GM23338 (cell line): ENCODE measurements at places on chromosomes 1 and 21. TPM values are rescaled to one million over a fixed set of nuclear protein-coding genes. Genes with fewer than 3 reads are reported as not detected.

Gene C1orf116
- total RNA-seq: 4.0 and 5.3 TPM in 2 replicates

Gene TMOD4
- 1.3 TPM in 1 of 2 replicates, not detected in the other for total RNA-seq

Gene DTL
- 47.7 and 58.8 TPM in 2 replicates for total RNA-seq

Gene NEXN
- total RNA-seq: 2.6 and 3.8 TPM in 2 replicates

Gene LCE3D
- total RNA-seq: not detected in 2 replicates

Gene CENPF
- 123 TPM in 2 replicates for total RNA-seq

Gene DNAH14
- total RNA-seq: 41.8 and 55.3 TPM in 2 replicates

Gene IGSF5
- 4.2 and 10.1 TPM in 2 replicates for total RNA-seq

Gene UBE2U
- total RNA-seq: not detected in 2 replicates

Gene ORC1
- total RNA-seq: 54.4 and 55.0 TPM in 2 replicates

Gene HSD3B1
- not detected in 2 replicates for total RNA-seq

Gene IL12RB2
- total RNA-seq: 0.31 and 1.7 TPM in 2 replicates

Gene S100A7
- total RNA-seq: not detected in 2 replicates

Gene TRAF3IP3
- not detected in 2 replicates for total RNA-seq

Gene SGIP1
- 2.4 and 4.1 TPM in 2 replicates for total RNA-seq

Gene STIL
- total RNA-seq: 31.1 and 38.2 TPM in 2 replicates

Gene HUNK
- total RNA-seq: 5.1 and 14.8 TPM in 2 replicates

Gene S100A9
- not detected in 2 replicates for total RNA-seq

Gene PLA2G2A
- total RNA-seq: 0.97 TPM in 1 of 2 replicates, not detected in the other

Gene SESN2
- total RNA-seq: 43.6 and 52.1 TPM in 2 replicates

Gene ANKRD34A
- total RNA-seq: 0.35 and 2.2 TPM in 2 replicates

Gene VCAM1
- total RNA-seq: not detected in 2 replicates

Gene LPAR3
- 27.8 and 36.9 TPM in 2 replicates for total RNA-seq

Gene CFAP57
- total RNA-seq: 0.38 and 1.6 TPM in 2 replicates

Gene SYDE2
- 20.1 and 20.6 TPM in 2 replicates for total RNA-seq

Gene PRAMEF27
- total RNA-seq: not detected in 2 replicates

Gene LRRC40
- total RNA-seq: 45.8 and 50.5 TPM in 2 replicates

Gene IGSF9
- 23.5 and 27.6 TPM in 2 replicates for total RNA-seq

Gene WLS
- total RNA-seq: 1.2 and 2.7 TPM in 2 replicates

Gene ACTL8
- total RNA-seq: 0.38 and 0.70 TPM in 2 replicates

Gene AGMAT
- 3.8 and 7.4 TPM in 2 replicates for total RNA-seq

Gene GBP4
- total RNA-seq: 0.03 TPM in 1 of 2 replicates, not detected in the other

Gene TMEM240
- total RNA-seq: 0.74 and 5.1 TPM in 2 replicates

Gene REN
- total RNA-seq: not detected in 2 replicates

Gene EDN2
- not detected in 2 replicates for total RNA-seq

Gene NIT1
- 29.7 and 35.9 TPM in 2 replicates for total RNA-seq

Gene TEX38
- total RNA-seq: not detected in 2 replicates

Gene IVL
- not detected in 2 replicates for total RNA-seq

Gene CCDC17
- 1.0 and 2.2 TPM in 2 replicates for total RNA-seq

Gene GGPS1
- 33.9 and 37.1 TPM in 2 replicates for total RNA-seq

Gene NBPF11
- total RNA-seq: 5.6 and 8.5 TPM in 2 replicates

Gene OR2L8
- total RNA-seq: not detected in 2 replicates

Gene B3GALT5
- 31.7 and 37.5 TPM in 2 replicates for total RNA-seq

Gene FCRL5
- 2.8 and 3.1 TPM in 2 replicates for total RNA-seq

Gene ZSCAN20
- total RNA-seq: 3.9 and 4.9 TPM in 2 replicates

Gene DBT
- total RNA-seq: 13.6 and 14.7 TPM in 2 replicates

Gene SDF4
- 51.6 and 62.6 TPM in 2 replicates for total RNA-seq

Gene KCNH1
- total RNA-seq: 0.19 and 0.28 TPM in 2 replicates

Gene UMODL1
- total RNA-seq: not detected in 2 replicates

Gene LAX1
- total RNA-seq: not detected in 2 replicates

Gene MAST2
- 20.7 and 57.7 TPM in 2 replicates for total RNA-seq

Gene ADAMTSL4
- total RNA-seq: 3.6 and 5.3 TPM in 2 replicates

Gene NCAM2
- total RNA-seq: 0.83 and 1.2 TPM in 2 replicates

Gene ITLN1
- total RNA-seq: not detected in 2 replicates

Gene GBP7
- total RNA-seq: not detected in 2 replicates

Gene NPHS2
- total RNA-seq: not detected in 2 replicates

Gene PLCH2
- total RNA-seq: 0.08 and 0.31 TPM in 2 replicates

Gene COL16A1
- total RNA-seq: 13.2 and 15.7 TPM in 2 replicates

Gene EPHA10
- 1.5 and 2.4 TPM in 2 replicates for total RNA-seq
